ENCODE measurements at places on chromosomes 5 and 9.

GRCh38 chr5:88694023-88694679, 188.8 kb downstream of the MEF2C start:
- DNase-seq: no peak

DNA sequence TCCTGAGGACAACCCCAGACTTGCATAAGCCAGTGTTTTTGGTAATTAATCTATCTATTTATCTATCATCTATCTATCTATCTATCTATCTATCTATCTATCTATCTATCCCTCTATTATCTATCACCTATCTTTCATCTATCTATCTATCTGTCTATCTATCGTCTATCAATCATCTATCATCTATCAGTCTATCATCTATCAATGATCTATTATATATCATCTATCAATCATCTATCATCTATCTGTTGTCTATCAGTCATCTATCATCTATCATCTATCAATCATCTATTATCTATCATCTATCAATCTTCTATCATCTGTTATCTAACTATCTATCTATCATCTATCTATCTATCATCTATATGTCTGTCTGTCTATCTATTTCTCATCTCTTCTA, 85.5 kb downstream of the PTCH1 start:
- DNase-seq: no peak

- DNase-seq: no peak
Observed at GRCh38 chr5:159655757-159656409, 260.4 kb upstream of the ADRA1B start.

DNA sequence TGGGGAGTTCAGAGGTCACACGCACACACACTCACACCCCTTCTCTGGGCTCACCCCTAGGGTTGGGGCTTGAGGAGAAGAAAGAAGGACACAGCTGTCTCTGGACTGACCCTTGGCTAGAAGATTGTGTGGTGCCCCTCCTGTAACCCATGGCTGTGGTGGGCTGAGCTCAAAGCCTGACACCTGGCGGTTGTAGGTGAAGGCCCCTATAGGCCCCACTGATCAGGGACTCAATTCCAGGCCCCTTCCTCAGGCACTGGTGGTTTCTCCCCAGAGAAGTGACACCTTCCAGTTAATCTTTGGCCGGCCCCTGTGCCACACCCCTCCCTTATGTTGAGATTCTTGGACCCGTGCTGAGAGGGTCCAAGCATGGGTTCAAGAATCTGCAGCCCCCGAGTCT, 35.2 kb upstream of the CRB2 start:
- no peak for DNase-seq

DNA sequence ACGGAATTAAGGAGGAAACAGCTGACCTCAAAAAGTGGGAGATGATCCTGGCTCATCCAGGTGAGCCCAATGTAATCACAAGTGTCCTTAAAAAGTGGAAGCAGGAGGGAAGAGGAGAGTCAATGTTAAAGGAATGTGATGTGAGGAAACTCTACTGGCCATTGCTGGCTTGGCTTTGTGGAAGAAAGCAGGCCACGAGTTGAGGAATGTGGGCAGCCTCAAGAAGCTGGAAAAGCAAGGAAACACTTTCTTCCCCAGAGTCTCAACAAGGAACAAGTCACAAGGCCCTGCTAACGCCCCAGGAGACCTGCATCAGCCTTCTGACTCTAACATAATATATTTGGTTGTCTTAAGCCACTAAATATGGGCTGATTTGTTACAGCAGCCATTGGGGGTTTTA, 252.8 kb downstream of the PSAT1 start:
- no peak for DNase-seq

DNA sequence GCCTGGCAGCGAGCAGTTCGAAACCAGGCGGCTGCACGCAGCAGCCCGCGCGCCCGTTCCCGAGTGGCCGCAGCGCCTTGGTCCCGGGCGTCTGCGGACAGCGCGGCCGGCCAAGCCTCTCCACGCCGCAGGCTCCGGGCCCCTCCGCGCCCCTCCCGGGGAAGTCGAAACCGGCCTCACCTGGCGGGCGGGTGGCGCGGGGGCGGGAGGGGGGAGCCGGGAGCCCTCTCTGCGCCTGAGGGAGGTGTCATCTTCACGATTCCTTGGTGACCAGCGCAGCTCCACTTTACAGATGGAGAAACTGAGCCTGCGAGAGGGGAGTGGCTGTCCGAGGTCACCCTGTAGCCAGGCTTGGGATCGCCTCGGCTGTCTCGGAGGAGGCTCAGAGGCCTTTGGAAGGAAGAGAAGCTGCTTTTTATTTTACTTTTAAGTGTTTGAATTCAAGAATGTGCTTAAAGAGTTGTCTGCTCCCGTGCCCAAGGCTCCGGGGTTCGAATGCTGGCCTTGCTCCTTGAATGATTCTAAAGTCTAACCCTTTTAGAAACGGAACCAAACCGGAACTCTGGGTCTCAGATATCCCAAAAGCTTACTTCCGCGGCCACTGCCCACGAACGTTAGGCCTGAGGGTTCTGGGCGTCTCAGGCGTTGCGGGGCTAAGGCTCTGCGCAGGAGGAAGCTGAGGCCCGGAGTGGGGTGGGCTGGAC, 662 bp downstream of the SUSD3 start:
- no peak for DNase-seq

DNA sequence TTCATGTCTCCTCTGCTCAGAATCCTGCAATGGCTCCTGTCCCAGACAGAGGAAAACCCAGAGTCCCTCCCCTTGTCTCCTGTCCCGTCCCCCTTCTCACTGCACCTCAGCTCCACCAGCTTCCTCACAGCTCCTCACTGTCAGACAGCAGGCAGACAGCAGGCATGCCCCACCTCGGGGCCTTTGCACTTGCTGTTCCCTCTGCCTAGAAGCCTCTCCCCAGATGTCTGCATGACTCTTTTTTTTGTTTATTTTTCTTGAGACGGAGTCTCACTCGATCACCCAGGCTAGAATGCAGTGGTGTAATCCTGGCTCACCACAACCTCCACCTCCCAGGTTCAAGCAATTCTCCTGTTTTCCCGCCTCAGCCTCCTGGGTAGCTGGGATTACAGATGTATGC, 8.8 kb upstream of the SLC6A7 start:
- no peak for DNase-seq

- DNase-seq: no peak
Observed at GRCh38 chr5:98301547-98301946, 471.9 kb upstream of the RGMB start.

DNA sequence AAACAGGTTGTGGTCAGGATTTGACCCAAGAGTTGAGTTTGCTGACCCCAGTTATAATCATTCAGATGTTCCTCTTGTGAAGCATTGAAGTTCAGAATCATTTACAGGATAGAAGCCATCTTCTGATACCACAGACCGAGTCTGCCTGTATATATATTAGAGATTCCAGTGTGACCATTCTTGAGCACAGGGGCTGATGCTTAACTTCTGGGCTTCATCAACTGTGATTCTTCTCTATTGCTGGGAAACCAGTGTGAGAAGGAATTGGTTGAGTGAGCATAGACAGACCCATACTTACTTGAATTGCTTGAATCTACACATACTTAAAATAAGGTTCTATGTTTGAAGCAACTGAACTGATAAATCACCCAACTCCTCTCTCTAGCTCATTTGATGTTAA, 27.9 kb upstream of the PCAT7 start:
- no peak for DNase-seq

GRCh38 chr9:124626276-124626675, 119.1 kb upstream of the NR5A1 start:
- DNase-seq: no peak

DNA sequence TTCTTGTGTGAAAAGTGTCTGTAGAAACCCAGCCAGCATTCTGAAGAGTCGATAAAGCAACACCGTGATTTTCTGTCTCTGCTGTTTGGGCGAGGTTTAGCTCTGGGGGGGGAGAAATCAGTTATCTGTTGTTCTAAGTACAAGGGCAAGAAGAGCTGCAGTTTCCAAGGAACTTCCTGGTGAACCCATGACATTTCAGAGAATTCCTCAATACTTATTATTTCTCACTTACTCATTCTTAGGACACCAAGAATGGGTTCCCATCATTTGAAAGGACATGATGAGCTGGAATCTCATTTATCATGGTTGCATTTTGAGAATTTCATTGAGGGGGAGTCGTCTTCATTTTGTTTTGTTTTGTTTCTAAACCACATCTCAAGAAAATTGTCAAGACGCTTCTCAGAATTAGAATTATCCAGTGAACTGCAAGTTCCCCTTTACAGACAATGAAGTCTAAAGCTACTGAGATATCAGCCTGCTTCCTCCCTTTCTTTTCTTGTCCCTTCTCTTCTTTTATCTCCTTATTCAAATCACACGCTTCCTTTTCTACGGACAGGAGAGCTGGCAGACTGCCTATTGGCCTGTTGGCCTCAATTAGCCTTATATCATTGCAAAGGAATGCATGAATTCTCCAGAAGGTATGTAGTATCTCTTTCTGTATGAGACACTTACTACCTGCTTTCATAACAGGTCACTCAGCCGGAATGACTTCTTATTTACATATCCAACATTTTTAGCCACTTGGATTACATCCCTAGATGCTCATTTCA, 53.7 kb downstream of the ZNF462 start:
- DNase-seq: no peak

GRCh38 chr5:138054847-138055558, 22.1 kb upstream of the FAM13B start:
- no peak for DNase-seq

DNA sequence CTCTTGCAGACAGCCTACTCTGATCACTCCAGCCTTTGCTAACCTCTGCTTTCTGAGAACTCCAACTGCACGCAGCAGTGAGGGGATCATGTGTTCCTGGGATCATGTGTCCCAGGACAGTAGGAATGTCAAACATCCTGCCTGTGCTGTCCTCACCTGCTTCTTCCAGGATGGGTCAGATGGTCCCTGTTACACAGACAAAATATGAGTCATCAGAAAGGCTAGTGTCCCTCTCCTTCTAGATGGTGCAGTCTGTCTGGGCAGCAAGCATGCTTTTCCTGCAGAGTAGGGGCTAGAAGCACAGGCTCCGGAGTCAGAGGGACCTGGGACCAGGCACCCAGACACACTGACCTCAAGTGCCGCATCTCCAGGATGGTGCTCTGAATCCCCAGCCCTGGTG, 20.1 kb upstream of the SLC25A48 start:
- no peak for DNase-seq

- no peak for DNase-seq
Observed at GRCh38 chr5:150757087-150757649, 1.6 kb downstream of the DCTN4 start.

DNA sequence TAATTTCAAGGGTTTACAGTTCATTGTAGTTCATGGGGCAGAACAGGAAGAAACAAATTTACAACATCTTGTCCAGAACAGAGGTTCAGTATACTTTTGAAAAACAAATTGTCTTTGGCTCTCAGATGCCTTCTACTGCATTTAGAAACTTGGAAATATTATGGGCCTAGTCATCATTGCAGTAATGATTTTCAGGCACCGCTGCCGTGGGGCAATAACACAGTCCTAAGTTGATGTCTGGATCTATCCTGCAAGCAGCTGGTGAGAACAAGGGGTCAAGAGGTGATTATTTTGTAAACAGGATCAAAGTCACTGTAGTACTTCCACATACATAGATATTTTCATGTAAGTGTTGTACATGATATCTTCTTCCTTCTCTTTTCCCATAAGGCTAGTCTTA, 82.5 kb upstream of the CAST start:
- no peak for DNase-seq

GRCh38 chr5:181282874-181283273, 21.9 kb upstream of the TRIM52 start:
- no peak for DNase-seq

DNA sequence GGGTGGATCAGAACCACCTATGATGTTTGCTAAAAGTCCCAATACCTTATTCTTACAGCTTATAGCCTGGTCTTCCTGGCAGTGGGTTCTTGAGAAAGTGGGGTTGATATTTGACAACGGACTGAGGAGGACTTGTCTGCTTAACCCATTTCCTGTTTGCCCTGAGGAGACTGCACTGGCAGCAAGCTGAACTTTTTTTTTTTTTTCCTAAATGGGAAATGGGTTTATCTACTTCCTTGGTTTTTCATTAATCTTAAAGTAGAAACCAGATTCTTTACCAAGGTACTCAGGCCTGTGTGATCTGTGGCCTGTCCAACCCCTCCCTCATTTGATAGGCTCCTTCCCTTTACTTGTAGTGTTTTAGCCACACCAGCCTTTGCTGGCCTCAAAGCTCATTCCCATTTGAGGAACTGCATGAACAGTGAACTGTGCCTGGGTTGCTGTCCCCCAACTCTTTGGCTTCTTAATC, 47.1 kb downstream of the C9orf57 start:
- DNase-seq: no peak

DNA sequence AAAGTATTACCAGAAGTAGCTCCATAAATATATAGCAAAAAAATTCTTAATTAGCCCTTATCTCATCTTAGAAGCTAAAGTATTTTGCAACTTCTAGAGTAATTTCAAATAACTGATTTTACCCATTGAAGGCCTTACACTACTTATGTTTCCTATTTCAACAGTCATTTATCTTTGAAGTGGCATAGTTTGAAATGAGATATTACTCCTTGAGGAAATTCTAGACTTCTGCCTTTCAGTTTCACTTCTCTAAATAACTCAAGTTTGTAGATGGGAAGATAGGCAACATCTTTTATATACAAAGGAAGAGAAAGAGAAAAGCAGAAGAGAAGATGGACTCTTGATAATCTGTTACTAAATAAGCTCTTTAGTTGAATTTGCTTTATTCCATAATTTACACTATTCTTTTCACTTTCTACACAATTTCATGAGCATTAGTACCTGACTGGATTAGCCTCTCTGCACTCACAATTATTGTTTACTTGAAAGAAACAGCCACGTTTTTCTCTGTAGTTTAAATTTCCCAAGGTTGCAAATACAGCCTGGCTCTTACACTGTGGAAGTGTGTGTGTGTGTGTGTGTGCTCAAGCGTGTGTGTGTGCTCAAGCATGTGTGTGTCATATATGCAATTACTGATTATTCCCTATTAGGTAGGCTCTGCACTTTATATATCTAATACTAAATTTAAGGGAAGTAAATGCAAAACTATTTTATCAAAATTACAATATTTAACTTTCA, 60.6 kb upstream of the EMB start:
- no peak for DNase-seq

GRCh38 chr9:15231788-15232635, 75.0 kb downstream of the TTC39B start:
- DNase-seq: no peak

DNA sequence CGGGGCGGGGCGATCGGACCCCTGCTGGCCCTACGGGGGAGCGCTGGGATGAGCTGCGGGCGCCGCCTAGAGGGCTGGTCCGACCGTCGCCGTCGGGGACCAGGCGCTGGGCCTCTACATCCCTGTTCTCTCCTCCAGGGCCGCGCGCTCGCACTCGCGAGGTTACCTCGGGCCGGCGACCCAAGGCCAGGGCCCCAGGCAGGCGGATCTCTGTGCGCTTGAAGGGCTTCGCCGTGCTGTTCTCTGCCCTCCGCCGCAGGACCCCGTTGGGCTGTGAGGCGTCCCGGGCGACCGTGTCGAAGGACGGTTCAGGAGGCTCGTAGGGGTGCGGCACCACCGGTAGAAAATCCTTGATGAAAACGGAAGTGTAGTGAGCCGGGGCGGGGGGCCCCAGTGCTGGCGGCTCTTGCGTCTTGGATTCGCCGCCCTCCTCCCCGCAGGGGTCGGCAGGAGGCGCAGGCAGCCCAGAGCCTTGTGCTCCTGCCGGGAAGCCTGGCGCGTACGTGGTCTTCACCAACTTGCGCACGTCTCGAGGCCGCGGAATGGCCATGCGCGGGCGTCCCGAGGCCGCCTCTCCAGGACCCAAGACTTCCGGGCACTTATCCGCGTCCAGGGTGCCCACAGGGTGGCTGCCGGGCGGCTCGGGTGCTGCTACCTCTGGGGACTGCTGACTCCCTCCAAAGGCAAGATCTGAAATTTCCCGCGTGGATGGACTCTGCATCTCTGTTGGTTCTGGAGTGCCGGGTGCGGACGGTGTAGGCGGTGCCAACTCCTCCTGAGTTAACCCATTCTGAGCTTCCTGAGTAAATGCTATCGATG, 2.0 kb downstream of the PROB1 start:
- no peak for DNase-seq
